ENCODE measurements at places on chromosomes 3 and 15. TPM values are rescaled to one million over a fixed set of nuclear protein-coding genes. Genes with fewer than 3 reads are reported as not detected.
A peak's percentile ranks its signal among the peaks of the same experiment; 100 is the strongest.

FRMD4B gene
- 0.06 TPM for polyA plus RNA-seq

DNA sequence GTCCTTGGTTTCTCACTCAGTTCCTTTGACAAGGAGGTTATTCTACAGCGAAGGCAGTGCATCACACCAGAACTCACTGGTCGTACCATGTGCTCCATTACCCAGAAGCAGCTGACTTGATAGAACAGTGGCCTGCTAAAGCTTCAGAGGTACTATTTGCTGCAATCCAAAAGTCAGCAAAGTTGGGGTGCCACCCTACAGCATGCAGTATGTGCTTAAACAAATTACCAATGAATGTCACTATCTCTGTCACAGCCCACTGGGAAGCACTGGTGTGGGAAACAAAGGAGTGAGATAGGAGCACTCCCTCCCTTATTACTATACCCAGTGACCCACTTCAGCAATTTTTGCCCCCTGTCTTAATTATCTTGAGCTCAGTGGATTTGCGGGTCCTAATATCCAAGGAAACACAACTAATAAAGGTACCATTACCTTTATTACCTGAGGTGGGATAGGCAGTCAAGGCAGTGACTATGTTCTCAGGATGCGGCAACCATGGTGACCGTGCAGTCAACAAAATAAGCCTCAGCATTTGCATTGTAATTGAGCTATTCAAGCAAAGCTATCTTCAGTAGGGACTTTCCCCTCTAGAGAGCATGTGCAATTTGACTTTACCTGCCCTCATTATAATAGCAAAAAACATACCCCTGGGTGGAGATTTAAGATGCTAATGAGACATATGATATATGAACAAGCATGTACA, 199.4 kb downstream of the OCA2 start:
- H3K36me3 ChIP-seq, result no peaks in the 10 kb centered on the region
- no peak overlapping the region for H3K4me3 ChIP-seq
- DNase-seq, result peak; percentile 32
- no peak overlapping the region for H3K27ac ChIP-seq
- H3K4me1 ChIP-seq, result peaks cover 6% of the 10 kb centered on the region

SLC12A1 gene
- not detected for polyA plus RNA-seq

DNA sequence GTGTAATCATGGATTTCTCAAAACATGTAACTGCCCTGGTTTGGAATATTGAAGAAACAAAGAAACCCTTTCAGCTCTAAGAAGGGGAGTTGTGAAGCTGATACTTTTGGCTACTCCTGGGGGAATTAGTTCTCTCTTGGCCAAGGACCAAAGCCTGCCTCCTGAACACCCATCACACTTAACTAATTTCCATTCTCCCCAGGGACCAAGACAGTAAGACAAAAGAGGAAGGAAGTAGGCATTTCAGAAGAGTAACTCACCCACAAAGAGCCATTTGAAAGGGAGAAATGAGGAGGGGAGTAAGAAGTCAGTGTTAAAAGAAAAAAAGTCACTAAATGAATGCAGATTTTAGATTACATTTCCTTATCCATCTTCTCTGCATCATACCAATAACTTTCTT, 328.0 kb upstream of the SOX2 start:
- no peak overlapping the region for H3K4me3 ChIP-seq
- no peak for DNase-seq
- H3K27me3 ChIP-seq, result no peaks in the 10 kb centered on the region

GRCh38 chr3:127224118-127224517, 31.2 kb downstream of the PRR23E start:
- no peak overlapping the region for H3K27ac ChIP-seq
- no peak for DNase-seq
- H3K4me1 ChIP-seq, result no peaks in the 10 kb centered on the region
- no peak overlapping the region for H3K4me3 ChIP-seq

DNA sequence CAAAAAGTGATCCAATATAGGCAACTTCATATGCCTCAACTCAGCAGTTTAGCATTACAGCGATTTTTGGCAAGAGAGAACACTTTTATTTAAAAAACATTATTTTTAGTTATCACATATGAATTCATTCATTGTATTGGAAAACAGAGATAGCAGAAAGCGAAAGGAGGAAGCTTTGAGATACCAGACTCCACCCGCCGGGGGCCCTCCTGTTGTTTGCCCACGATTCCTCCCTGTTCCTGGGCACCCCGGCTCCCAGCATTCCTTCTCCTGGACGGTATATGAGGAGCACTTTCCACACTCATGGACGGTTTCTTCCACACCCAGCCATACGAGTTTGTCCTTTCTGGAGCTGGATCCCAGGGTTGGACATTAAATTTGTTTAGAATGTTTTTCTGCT, 18.2 kb downstream of the APBA2 start:
- no peaks in the 10 kb centered on the region for H3K27me3 ChIP-seq
- no peaks in the 10 kb centered on the region for H3K36me3 ChIP-seq
- H3K27ac ChIP-seq, result no peak overlapping the region
- H3K4me1 ChIP-seq, result no peaks in the 10 kb centered on the region

DNA sequence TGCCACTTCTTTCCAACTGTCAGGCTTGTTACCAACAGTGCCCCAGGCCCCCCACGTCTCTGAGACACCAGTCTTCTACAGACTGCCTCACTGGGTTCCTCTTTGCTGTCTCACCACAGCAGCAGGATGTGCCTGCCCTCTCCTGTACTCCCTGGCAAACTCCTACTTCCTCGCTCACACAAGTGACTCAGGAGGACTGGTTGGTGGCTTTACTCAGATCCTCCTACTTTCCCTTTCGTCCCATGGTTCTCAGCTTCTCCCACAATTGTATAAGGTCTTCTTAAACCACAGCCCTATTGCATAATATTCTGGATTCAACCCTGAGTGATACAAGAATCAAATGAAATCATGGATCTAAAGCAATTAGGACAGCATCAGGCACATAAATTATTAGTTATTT, 246.6 kb upstream of the PROK2 start:
- H3K4me3 ChIP-seq, result no peak overlapping the region
- no peak overlapping the region for H3K27ac ChIP-seq
- H3K27me3 ChIP-seq, result no peaks in the 10 kb centered on the region
- H3K4me1 ChIP-seq, result peaks cover 10% of the 10 kb centered on the region
- no peaks in the 10 kb centered on the region for H3K36me3 ChIP-seq

GRCh38 chr15:50907601-50908208, 778 bp upstream of the AP4E1 start:
- no peaks in the 10 kb centered on the region for H3K27me3 ChIP-seq
- DNase-seq, result peak; percentile 80
- peaks cover under 1% of the 10 kb centered on the region for H3K36me3 ChIP-seq
- H3K27ac ChIP-seq, result peak overlapping the region; percentile 100
- peak overlapping the region; percentile 96 for H3K4me3 ChIP-seq
- peaks cover 12% of the 10 kb centered on the region for H3K4me1 ChIP-seq
